ENCODE measurements at places on chromosomes 5 and 9.

- DNase-seq, result no peak
Observed at GRCh38 chr9:109251080-109251775, 69.6 kb downstream of the EPB41L4B start.

DNA sequence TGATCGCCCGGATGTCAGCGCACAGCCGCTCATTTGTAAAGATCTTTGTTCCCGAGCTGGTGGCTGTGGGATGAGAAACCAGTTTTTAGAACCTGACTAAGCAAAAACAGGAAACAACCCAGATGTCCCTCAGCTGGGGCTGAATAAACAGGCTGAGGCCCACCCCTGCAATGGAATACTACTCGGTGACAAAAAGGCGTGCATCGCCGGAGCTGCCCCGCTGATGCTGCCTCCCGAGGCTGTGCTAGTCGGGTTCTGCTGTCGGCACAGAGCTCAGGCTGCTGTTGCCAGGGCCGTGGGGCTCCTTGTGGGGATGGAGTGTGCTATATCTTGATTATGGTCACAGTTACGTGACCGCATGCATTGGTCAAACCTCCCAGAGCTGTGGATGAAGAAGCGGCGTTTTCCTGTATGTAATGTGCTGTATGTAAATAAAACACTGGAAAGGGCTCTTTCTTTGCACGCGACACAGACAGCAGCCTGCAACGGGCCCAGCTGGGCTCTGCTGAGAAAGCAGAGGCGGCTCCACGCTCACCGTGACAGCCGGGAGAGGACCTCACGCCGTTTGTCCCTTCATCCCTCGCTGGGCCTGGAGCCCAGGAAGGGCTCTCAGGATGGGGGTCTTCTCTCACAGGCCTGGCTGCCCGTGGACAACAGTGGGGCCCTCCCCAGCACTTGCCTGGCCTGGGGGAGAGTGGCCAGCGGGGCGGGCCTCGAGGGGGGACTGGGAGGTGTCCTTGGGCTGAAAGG, 51.5 kb upstream of the RNU6ATAC start:
- no peak for DNase-seq

DNA sequence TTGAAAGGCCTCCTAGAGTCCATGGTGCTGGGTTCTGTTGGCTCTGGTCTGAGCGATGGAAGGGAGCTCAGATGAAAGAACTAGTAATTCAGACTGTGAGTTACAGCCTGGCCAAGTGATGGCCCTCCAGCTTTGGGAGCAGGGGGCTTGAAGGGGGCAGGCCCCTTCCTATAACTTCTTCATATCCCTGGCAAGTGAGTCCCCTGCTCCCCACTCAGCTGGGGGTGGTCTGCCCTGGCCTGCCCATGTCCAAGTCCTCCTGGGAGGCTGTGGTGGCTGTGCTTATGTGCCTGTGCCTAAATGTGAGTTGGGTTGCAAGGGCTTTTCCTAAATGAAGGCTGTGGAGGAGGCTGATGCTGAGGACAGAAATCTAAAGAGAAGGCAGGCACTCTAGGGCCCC, 80.1 kb downstream of the MACROH2A1 start:
- peak; percentile 8 for DNase-seq

DNA sequence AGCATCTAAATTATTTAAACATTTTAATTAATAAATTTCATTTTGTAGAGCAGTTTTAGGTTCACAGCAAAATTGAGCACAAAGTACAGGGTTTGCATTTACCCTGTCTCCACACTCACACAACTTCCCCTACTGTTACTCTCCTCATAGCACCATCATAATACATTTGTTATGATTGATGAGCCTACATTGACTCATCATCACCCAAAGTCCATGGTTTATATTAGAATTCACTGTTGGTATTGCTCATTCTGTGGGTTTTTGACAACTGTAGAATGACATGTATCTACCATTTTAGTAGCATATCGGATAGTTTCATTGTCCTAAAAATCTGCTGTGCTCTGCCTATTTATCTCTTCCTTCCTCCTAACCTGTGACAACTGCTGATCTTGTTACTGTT, 411.1 kb upstream of the MPDZ start:
- no peak for DNase-seq

- no peak for DNase-seq
Observed at GRCh38 chr9:38118862-38119438, 49.9 kb upstream of the SHB start.

GRCh38 chr5:74934949-74935751, 69.0 kb upstream of the FAM169A start:
- peak; percentile 36 for DNase-seq

GRCh38 chr9:91427873-91428272, 4.2 kb upstream of the NFIL3 start:
- no peak for DNase-seq

GRCh38 chr9:112378328-112379176, 1.4 kb upstream of the HSDL2 start:
- peak; percentile 49 for DNase-seq

- peak; percentile 76 for DNase-seq
Observed at GRCh38 chr5:180784497-180785097, 18.0 kb downstream of the MGAT1 start.

DNA sequence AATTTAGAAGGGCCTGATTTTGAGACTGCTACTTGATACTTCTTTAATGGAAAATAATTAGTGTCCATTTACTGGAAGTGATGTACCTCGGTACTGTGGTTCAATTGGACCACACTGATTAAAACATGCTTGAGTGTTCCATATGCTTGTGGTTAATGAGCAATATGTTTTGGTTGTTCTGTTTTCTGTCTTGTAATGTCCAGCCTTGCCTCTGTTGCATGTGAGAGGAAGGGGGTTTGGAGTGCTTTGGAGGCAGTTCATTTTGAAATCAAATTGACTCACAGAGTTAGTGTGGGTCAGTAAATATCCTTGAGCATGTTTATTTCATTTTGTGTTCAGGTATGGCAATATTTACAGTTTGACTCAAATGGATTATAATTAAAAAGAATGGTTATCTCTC, 334.4 kb downstream of the ARHGEF28 start:
- no peak for DNase-seq

- no peak for DNase-seq
Observed at GRCh38 chr5:59025734-59026133, 442.9 kb downstream of the RAB3C start.

- no peak for DNase-seq
Observed at GRCh38 chr5:142845402-142845921, 75.3 kb downstream of the ARHGAP26 start.

DNA sequence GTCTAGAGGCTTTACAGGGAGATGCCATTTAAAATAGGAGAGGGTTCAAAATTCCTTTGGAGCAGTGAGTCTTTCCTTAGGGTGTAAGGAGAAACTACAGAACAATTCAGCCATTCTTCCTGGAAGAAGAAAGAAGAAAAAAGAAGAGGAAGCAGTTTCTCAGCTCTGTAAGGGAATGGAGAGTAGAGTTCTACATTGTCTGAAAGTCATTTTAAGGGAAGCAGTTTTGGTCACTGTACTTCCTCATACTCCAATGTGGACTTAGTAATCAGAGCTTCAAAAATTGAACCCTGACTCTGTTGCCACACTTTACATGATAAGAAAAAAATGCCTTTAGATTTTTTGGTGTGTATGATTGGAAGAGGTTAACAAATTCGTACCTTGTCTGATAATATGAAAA, 122.4 kb downstream of the LRRC70 start:
- DNase-seq, result no peak

GRCh38 chr5:126707080-126707479, 69.9 kb upstream of the LMNB1 start:
- no peak for DNase-seq

DNA sequence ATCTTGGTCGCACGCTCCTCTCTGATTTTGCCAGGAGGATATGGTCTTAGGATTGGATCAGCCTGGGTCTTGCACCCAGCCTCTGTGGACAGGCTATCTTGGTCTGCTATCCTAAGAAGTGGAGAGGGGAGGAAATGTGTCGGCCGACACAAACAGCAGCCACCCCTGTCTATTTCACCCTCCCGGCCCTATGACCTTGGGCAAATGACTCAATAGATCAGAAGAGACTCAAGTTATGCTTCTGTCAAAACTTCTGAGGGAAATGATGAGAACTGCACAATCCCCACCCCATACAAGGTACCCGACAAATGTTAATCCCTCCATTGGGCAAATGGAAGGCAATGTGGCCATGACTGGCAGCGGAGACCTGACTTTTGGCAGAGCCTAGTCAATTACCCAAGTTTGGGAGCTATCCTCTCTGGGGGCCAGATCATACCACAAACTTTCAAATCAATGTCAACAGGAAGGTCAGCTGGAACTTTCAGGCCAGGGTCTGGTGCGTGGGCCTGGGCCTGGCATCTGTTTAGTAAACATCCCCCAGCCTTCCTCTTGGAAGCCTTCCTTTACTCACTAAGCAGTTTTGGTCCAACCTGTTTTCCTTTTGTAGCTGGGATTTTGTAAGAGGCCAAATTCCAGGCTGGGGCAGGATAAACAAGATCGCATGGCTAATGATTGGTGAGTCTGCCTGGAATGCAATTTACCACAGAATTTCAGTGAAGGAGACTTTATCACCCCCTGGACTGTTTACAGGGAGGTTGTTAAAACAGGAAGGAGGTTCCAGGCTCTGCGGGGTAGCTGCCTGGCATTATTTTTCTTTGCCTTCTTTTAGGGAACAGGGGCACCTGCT, 64.2 kb upstream of the CPEB4 start:
- no peak for DNase-seq

GRCh38 chr5:165457859-165458481, 1952.6 kb downstream of the MAT2B start:
- DNase-seq, result no peak

GRCh38 chr5:82905986-82906385, 171.2 kb downstream of the TMEM167A start:
- DNase-seq, result no peak

DNA sequence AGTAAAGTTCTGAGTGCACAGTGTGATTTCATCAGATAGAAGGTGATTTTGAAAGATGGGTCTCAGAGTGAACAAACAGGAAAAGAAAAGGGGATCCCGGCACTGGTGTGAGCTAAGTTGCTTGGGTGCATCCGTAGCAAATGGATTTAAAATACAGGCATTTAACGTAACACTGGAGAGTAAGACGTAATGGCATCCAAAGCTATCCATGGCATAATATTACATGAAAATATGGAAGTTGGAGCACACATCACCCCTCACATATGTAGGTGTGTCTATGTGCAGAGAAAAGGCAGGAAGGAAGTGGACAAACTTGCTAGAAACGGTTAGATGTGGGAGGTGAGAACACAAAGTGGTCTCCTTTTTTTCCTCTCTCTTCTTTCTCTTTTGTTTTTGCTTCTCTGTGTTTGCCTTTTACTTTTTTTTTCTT, 38.2 kb upstream of the SEMA4D start:
- DNase-seq, result peak; percentile 34

GRCh38 chr5:18380729-18381362, 746.6 kb downstream of the TAF11L14 start:
- no peak for DNase-seq

- DNase-seq, result no peak
Observed at GRCh38 chr9:87239312-87239711, 258.4 kb upstream of the DAPK1 start.

GRCh38 chr5:142391058-142391845, 66.4 kb upstream of the SPRY4 start:
- no peak for DNase-seq

GRCh38 chr5:160384681-160385080, 14.3 kb upstream of the C1QTNF2 start:
- DNase-seq, result no peak

DNA sequence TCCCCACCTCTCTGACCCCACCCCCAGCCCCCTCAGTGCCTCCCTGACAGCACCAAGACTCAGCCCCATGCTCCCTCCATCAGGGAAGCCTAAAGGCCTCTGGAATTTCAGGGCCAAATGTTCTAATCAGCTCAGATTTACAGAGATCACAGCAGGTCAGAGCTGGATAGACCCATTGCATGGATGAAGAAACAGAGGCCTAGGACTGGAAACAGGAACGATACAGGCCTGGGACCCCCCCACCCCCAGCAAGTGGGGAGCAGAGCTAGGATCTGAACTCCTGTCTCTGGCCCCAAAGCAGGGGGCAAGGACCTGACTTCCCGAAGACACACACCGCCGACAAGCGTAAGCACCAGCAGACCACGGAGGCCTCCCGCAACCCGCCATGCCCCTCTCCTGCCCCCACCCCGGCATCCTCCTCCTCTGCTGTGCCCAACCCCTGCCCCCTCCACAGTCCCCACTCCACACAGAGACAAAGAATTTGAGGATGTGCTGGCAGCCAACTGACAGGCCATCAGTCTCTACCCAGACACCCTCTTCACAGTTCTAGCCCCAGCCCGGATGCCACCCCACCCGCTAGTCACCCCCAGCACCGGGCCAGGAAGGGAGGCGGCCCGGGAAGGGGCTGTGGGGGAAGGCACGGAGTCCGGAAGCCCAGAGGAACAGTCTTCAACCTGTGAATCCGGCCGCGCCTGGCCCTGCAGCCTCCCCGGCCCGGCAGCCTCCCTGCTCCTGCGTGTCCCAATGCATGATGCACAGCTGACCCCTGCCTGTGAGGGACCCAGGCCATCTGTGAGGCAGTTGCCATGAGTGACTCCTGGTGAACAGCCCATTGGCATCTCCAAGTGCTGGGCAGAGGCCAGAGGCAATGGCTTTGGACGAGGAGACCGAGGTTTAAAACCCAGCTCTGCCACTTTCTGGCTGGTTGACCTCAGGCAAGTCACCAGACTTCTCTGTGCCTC, 31.3 kb downstream of the NDUFA8 start:
- DNase-seq, result no peak

DNA sequence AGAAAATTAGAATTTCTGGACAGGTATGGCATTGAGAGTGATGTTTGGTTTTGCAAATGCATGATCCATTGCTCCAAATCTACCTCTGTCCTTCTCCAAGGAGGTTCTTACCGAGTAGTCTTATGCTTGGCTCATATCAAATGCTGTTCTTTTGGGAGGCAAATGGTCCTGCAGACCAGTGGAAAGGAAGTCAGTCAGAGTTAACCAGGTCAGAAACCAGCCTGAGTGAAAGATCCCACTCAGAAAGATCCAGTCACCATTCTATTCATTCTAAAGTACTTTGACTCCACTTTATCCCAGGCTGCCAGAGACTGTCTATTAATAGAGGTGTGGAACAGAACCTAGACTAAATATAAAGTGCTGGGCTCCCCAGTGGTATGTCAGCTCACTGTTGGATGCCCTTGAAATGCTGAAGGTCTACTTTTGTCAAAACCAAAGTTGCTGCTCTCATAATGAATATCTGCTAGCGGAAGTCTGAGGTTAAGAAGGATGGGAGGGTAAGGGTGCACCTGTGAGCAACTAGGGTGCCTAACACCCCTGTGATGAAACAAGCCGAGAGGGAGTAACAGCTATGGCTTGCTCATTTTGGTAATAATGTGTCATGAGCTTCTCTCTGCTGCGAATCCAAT, 302.2 kb downstream of the ZNF608 start:
- no peak for DNase-seq

- no peak for DNase-seq
Observed at GRCh38 chr5:168624850-168625364, 45.7 kb upstream of the PANK3 start.

All from stimulated activated CD8-positive, alpha-beta memory T cell treated with anti-CD3 and anti-CD28 coated beads, Interleukin-4, amount 100 ng/mL, for 48 hours (primary cell).